ENCODE measurements at places on chromosomes 2 and 18.

GRCh38 chr2:218953366-218953954 is 6.0 kb upstream of the CDK5R2 start:
- DNase-seq, result no peak

GRCh38 chr18:54386043-54386442 is 28.3 kb downstream of the C18orf54 start:
- DNase-seq, result no peak

DNA sequence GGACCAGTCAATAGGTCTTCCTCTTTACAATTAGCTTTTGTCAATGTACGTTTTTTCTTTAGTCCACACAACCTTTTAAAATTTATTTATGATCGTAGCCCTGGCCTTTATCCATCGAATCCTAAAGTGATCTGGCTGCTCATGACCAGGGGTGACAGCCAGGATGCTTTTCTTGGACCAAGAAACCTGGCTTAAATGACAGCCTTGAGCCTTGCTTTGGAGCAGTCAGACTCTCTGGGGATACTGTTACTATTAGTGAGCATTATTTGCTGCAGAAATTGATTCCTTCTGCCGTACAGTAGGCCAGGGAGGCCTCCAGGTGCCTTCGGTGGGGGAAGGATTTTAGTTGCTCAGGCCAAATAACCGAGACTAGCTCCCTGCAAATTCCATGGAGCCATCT is 70.2 kb downstream of the AGAP1 start:
- DNase-seq, result no peak

- DNase-seq, result no peak
These were observed 56.8 kb downstream of the ATOH8 start for GRCh38 chr2:85810371-85811179.

GRCh38 chr2:98348066-98348561 is 1.9 kb downstream of the CNGA3 start:
- DNase-seq, result no peak

DNA sequence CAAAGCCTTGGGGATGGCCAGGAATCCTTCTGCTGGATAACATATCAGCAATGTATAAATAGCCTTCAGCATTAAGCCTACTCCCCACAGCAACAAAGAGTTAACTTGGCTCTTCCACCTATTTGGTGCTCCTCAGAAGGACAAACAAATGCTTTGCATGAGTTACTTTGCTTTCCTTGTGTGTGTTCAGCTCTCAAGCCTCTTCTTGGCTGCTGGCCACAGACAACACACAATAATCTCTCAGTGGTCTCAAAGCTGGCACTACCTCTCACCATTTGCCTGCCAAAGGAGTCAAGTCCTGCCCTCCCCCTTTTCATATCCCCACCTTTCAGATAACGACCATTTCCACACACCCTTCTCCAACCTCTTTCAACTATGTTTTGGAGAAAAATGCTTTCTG is 17.5 kb downstream of the FTCDNL1 start:
- DNase-seq, result no peak

GRCh38 chr2:60890393-60890707 is 9.0 kb downstream of the REL start:
- DNase-seq, result no peak

GRCh38 chr2:206031162-206031784 is 54.7 kb downstream of the INO80D start:
- DNase-seq, result no peak

DNA sequence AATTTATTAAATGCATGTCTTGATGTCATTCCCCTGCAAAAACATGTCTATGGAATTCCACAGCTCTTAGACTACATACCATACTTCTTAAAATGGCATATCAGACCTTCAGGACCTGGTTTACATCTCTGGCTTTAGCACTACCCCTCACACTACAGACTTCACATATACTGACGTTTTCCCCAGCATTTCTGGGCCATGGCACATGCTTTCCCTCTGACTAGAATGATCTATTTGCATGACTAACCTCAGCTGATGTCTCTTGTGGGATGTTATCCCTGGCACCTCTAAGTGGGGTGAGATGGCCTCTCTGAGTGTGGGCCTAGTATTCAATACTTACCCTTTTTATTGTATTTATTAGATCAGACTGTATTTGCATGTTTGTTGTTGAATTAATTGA is 381.6 kb downstream of the ERBB4 start:
- no peak for DNase-seq

DNA sequence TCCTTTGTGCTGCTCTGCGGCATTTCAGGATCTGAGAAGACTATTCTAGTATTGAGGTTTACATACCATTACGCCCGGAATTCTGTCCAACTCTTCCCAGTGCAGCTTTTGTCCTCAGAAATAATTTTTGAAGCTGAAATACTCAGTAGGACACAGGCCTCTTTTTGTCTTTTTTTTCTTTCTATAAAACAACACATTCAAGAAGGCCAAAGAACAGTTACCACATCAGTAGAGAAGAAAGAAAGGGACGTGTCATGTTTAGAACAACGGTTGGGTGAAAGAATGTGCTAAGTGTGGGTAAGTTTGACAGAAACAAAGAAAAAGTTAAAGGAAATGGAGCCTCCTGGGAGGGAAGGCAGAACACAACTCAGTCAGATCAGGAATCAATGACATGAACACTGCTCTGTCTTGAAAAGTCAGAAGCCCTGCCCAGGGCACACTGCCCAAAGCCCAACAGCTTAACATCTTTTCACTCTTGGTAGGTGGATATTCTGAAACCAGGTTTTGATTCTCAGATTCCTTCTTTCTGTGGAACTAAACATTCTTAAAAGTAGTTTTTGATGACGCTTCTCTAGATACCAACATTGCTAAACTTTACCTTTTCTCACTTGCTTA is 198.6 kb upstream of the CWC22 start:
- no peak for DNase-seq

DNA sequence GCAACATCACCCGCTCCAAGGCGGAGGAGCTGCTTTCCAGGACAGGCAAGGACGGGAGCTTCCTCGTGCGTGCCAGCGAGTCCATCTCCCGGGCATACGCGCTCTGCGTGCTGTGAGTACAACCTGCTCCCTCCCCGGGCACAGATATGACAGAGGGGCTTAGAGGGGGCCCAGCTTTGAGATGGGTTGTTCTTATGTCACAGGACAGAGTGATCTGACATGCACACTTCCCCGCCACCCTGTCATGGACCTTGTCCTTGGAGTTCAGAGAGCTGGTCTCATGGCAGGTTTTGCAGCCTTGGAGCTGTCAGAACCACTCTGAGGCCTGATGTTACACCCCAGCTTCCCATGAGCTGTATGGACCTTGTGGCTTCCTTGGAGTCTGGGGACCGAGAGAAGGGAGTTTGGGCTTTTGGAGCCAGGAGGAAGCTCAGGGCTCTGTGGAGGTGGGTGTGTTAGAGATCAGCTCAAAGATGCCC is 398 bp downstream of the INPP5D start:
- DNase-seq, result no peak

DNA sequence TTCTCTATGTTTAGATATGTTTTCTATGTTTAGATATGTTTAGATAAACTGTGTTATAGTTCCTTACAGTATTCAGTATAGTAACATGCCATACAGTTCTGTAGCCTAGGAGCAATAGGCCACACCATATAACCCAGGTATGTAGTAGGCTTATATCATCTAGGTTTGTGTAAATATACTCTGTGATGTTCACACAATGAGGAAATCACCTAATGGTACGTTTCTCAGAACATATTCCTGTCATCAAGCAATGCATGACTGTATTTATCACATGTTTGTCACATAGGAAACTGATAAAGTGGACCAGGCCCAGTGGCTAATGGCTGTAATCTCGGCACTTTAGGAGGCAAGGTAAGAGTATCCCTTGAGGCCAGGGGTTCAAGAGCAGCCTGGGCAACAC is 44.0 kb downstream of the RNF138 start:
- DNase-seq, result no peak

DNA sequence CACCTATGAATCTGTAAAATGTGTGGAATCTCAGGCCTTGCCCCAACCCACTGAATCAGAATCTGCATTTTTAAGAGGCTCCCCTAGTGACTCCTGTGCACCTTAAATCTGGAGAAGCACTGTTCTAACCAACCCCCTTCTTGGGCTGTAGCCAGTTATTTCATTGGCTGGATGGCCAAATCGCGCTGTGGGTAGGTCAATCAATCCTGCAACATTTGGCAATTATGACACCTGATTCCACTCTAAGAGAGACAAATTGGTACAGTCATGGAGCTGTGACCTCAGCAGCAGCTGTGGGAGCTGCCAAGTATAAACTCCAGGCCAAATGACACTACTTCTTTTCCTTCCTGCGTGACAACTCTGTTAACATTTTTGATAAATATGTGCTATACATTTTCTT is 208.7 kb downstream of the CLIP4 start:
- no peak for DNase-seq

DNA sequence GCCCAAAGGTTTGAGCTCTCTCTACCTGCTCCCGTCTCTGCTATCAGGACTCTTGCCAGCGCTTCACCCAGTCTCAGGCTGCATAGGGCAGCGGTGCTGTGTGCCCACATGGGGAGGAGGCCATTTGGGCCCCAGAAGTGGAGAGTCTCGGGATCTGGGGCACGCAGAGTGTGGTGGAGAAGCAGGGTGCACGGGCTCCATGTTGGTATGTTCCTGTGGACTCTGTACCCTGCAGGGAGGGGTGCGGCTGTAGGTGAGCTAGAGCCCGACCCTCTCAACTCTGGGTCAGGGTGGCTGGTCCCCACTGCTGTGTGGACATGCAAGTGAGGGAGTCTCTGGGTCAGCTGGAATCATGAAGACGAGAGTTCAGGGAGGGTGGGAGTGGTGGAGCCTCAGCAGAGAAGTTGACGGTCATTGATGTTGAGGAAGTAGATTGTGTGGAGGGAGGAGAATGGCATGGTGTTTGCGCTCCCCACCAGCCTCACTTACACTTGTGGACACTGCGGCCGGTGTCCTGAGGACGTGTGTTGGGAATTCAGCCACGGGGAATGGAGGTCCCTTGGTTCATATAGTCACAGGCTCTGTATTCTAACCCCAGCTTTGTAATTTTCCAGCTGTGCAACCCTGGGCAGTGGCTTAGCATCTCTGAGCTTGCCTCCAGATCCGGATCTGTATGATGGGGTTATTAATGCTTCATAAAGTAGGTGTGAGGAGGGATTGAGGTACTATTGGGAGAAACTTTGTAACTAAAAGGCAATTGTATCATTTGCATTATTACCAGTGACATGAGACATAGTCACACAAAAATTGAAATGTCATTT is 840 bp upstream of the PSD4 start:
- no peak for DNase-seq

DNA sequence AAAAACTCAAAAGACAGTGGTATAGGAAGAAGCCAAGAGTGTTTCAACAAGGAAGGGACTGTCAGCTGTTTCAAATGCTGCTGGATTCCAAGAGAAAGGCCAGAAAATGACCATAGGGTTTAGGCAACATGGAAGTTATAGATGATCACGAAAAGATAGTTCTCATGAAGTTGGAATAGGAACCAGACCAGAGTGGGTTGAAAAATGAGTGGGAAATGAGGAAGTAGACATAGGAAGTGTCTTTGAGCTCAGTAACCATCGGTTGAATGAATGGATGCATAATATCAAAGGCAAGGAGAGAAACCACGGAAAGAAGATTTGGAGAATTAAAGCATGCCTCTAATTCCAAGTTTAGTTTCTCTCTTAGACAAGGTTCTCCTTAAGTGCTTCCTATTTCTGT is 1.3 kb downstream of the NCAPH start:
- DNase-seq, result no peak

- no peak for DNase-seq
These were observed 68.2 kb downstream of the HS6ST1 start for GRCh38 chr2:128250229-128251025.

- DNase-seq, result no peak
These were observed 95.0 kb downstream of the MSH2 start for GRCh38 chr2:47497843-47498460.
